ENCODE measurements at places on chromosomes 2 and 18.

- no peak for DNase-seq
Measured at GRCh38 chr2:201263779-201264178, 3.4 kb downstream of the CASP8 start.

- DNase-seq, result no peak
Measured at GRCh38 chr2:196802401-196802800, 2.9 kb upstream of the GTF3C3 start.

DNA sequence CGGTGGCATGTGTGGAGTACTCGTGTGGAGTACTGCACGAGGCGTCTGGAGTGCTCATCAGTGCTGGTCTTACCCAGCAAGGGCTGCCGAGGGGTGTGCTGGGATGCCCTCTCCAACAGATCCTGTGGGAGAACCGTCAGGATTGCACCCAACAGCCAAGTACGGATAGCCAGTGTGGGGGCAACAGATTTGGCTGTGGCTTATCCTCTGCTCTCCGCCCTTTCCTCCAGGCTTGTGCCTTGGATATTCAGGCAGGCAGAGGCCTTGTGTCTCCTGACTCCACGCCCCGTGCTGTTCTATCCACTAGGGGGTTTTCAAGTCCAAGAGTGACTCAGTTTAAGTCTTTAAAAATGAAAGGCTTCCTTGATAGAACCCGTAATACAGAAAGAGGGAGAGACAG is 321.0 kb upstream of the HS6ST1 start:
- DNase-seq, result no peak

DNA sequence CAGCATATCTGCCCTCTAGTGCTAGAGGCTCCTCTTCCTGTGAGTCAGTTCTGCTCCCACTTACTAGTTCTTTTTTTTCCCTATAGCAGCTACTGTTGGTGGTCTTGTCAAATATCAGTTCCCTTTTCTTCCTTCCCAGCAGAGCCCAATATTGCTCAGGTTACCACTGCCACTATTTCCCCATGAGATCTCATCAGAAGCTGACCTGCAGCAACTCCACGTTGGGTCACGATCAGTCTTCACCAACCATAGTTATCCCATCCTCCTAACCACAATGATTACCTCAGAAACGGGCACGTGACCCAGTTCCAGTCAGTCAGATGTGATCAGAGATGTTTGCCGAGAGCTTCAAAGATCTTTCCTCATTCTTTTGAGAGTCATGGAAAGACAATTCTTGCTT is 59.7 kb upstream of the CAPN13 start:
- DNase-seq, result no peak

- no peak for DNase-seq
Measured at GRCh38 chr2:188693111-188693510, 281.1 kb upstream of the COL3A1 start.

DNA sequence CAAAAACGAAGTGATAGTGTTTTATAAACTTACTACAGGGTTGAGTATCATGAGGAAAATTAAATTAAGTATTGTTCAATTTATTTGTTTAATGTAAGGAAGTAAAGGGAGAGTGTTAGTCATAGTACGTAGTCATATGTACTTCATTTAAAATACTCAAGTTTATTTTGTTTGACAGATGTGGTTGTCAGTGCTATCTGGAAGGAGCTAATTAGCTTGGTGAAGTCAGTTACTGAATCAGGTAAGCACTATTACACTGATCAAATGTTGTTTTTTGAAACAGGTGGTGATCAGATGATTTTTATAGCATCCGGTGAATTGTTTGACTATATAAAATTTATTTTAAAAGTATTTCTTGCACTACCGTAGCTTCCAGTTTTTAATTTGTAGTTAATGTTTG is 28.8 kb downstream of the RIF1 start:
- DNase-seq, result no peak

- DNase-seq, result no peak
Measured at GRCh38 chr2:238691596-238692491, 156.0 kb upstream of the TWIST2 start.

GRCh38 chr2:55231546-55232083 is 478 bp downstream of the CLHC1 start:
- no peak for DNase-seq

GRCh38 chr18:7117390-7118355 is at the start of gene LAMA1:
LAMA1 (minus strand) TSS chr18:7117797; CDS start chr18:7117720, 77 bp downstream.
- DNase-seq, result peak; percentile 69

- no peak for DNase-seq
Measured at GRCh38 chr18:75167759-75168618, 41.0 kb downstream of the PTGR3 start.

DNA sequence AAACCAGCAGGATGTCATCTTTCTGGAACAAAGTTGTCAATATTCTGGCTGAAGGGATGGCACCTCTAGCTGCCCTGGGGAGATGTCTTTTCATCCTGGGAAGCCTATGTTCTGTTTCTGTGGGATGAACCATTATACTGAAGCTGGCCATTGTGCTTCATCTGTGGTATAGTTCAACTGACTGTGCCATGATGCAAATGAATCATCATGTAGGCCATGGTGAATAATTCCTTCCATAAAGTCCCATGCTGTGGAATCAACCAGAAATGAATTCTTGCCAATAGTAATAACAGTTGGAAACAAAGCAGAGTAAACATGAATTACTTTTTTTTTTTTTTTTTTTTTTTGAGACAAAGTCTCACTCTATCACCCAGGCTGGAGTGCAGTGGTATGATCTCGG is 64.1 kb upstream of the CNGA3 start:
- no peak for DNase-seq

DNA sequence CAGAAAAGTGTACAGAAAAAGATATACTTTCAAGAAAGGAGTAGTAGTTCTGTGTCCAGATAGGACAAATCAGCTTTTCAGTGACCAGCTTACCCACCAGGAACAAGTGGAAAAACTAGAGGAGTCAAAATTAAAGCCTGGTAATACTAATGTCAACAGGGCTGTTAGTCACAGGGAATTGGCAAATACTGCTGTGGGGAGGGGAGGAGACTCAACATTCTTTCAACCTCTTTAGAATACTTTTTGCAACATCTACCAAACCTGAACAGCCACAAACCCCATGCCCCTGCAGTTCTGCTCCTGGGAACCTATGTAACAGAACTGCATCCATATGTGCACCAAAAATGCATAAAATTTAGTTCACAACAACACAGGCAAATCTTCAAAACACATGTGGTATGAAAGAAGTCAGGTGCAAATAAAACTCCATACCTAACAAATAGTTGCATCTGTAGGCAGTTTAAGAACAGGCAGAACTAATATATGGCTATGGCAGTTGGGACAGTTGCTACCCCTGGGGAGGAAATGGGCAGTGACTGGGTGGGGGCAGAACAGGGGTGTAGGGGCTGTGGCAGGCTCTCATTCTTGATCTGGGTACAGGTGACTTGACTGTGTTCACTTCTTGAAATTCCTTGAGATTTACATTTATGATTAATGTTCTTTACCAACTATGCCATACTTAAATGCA is 9.7 kb downstream of the CMPK2 start:
- no peak for DNase-seq

DNA sequence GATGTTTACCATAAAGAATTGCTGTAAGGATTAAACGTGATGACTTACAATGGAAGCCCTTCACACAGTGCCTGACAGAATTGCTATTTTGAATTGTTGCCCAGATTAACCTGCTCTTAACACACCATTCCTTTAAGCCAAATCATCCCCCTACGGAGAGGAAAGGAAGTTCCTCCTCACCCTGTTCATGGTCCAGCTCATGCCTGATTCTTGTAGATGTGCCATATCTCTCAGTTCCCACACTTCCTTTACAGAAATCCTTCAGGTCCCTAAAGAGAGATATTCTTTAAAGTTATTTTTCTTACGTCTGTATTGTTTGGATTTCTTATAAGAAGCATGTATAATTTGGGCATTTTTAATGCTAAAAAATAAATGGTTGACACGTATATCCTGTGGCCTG is 127.5 kb upstream of the DAPL1 start:
- no peak for DNase-seq

DNA sequence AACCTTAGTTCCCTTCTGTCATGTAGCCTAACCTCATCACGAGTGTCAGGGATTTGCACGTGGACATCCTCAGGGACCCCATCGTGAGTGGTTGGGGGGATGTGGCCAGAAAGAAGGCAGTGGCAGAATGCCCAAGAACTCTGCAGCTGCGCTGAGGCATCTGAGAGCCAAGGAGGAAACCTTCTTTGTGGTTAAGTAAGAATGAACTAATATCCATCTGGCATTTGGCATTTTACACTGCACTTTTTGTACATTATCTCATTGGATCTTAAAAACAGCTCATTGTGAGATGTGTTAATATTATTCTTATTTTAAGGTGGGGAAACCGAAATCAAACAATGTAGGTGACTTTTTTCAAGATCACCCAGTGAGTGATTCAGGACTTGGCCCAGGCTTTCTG is 32.6 kb upstream of the APCDD1 start:
- DNase-seq, result peak; percentile 50

DNA sequence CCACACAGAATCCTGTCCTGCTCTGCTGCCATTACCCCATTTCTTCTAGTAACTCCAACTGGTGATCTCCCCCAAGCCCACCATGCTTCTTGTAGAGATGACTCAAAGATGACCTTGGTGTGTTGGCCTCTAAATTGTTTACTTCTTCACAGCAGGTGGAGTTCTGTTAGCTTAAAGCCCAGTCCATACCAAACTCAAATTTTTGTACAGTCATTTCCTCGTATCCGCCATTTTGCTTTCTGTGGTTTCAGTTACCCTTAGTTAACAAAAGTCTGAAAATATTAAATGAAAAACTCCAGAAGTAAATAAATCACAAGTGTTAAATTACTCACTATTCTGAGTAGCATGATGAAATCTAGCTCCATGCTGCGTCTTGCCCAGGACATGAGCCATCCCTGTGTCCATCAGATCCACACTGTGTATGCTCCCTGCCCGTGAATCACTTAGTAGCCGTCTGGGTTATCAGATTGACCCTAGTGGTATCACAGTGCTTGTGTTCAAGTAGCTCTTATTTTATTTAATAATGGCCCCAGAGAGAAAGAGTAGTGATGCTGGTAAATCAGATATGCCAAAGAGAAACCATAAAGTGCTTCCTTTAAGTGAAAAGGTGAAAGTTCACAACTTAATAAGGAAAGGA is 133.3 kb upstream of the NOL4 start:
- no peak for DNase-seq

GRCh38 chr2:11270891-11271290 is 73.5 kb downstream of the ROCK2 start:
- no peak for DNase-seq

- no peak for DNase-seq
Measured at GRCh38 chr18:62107881-62108280, 79.0 kb downstream of the PIGN start.

DNA sequence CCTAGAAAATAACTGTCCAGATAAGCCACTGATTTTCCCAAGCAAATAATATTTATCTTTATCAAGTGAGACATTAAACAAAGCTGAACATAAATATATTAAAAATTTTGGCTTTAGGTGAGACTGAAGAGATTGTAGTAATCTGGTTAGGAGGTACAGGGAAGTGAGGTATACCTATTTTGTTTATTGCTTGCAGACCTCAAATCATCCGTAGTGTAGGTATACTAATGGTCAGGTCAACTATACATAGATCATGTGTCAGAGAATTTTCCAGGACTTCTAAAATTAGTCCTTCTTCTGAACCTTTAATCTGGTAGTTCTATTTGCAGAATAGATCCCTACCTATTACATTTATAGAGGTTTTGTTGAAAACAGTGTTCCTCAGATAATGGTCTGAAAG is 41.5 kb downstream of the SP140 start:
- DNase-seq, result no peak

DNA sequence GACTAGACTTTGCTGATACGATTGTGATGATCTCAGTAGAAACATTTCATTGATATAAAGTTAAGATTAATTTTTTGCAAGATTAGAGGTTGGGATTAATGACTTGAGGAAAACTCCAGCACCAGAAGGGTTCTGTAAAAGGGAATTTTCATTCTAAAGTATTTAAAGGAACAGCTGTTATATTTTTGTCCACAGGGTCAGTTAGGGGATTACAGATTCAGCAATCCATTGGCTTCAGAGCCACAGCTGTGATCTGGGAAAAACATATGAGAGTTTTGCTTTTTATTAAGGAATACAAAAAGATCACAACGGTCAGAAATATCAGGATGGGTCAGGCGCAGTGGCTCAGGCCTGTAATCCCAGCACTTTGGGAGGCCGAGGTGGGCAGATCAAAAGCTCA is 19.6 kb upstream of the REV1 start:
- DNase-seq, result no peak

Data from left hindlimb (tissue), 1 donor.